ENCODE measurements at places on chromosomes 11 and 22.

GRCh38 chr11:107849790-107850189 is 8.8 kb downstream of the SLC35F2 start:
- peak; percentile 35 for DNase-seq

DNA sequence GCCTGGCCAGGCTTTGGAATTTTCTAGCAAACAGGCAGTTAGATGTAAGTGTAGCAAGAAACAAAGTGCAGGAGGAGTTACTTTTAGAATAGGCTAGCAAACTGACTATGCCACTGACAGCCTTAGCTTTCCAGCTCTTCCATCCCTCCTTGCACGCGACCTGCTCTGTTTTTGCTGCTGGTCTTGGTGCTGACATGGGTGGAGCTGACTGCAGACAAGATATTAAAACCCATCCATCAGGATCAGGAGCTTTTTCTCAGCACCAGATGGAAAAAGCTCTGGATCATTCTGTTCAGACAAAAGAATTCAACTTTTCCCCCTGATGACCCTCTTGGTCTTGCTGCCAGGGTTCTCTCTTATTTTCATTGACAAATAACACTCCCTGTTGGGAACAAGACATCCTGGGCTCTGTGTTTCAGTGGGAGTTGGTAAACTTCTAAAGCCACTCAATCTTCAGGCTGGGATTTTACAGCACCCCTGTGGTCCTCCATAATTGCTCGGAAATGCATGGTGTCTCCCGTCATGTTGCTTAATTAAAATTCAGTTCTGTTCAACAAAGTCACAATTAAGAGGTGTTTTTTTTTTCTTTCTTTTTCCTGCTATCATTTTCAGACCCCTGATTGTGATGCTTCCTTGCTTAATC is 240.0 kb upstream of the LARGE1 start:
- no peak for DNase-seq

GRCh38 chr11:47589977-47590861 is 3.7 kb downstream of the FAM180B start:
- DNase-seq: no peak

GRCh38 chr22:36166518-36167220 is 6.1 kb upstream of the APOL3 start:
- no peak for DNase-seq

DNA sequence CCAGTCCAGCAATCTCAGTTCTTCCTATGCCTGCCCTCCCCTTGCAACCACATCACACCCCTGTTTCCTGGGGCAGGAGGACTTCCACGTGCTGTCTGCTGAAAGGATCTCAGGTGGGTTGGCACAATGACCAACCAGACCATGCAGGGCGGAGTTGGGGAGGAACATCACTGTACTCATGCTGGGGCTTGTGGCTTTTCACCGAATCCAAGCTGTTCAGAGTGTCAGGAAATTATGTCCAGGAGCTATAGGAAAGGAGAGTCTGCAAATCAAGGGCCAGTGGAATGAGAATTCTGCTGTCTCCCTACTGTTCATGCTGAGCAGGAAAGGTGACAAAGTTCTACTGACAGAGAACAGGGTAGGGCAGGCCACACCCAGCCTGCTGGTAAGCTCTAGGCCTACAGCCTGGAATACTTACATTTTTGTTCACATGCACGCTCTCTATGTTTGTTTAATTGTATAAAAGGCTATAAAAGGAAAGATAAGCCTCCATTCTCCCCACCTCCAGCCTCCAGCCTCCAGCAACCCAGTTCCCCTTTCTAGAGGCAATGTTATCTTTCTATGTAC is 1.7 kb upstream of the PLAAT2 start:
- DNase-seq: peak; percentile 88

- DNase-seq: no peak
These were observed 27.9 kb downstream of the SLC25A17 start for GRCh38 chr22:40791241-40791640.

- peak; percentile 95 for DNase-seq
These were observed 1.2 kb downstream of the MAJIN start for GRCh38 chr11:64970731-64971151.

DNA sequence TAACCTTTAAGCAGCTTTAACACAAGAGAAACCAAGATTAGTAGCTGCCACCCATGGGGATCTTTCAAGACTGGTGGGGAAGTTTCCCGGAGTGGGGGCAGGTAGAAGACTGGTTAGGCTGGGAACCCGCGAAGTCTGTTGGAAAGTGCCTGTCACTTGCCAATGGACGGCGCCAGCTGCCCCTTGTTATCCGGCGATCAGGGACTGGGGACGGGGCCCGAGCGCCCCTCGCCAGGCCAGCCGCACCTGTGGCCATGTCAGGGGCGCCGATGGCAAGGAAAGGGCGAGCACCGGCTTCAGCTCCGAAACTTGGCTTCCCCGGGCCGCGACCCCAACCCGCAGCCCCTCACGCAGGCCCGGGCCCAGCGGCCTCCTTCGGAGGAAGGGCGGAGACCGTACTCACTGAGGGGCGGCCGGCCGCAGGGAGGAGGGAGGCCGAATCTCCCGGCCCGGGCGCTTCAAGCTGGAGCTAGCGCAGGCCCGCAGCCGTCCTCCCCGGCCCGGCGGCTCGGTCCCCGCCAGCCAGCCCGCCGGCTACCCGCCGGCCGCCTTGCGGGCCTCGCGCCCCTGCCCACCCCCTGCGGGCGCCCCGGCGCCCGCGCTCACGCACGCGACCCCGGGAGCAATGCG is 539 bp downstream of the EIF4ENIF1 start:
- peak; percentile 4 for DNase-seq

GRCh38 chr22:39114112-39114511 is 17.1 kb downstream of the APOBEC3H start:
- DNase-seq: no peak

GRCh38 chr11:127109796-127110480 is 109.4 kb upstream of the KIRREL3 start:
- no peak for DNase-seq

GRCh38 chr22:39662686-39663052 is 92.1 kb downstream of the CACNA1I start:
- no peak for DNase-seq

- DNase-seq: peak; percentile 76
These were observed 3.0 kb downstream of the ADAMTS15 start for GRCh38 chr11:130451231-130452019.

DNA sequence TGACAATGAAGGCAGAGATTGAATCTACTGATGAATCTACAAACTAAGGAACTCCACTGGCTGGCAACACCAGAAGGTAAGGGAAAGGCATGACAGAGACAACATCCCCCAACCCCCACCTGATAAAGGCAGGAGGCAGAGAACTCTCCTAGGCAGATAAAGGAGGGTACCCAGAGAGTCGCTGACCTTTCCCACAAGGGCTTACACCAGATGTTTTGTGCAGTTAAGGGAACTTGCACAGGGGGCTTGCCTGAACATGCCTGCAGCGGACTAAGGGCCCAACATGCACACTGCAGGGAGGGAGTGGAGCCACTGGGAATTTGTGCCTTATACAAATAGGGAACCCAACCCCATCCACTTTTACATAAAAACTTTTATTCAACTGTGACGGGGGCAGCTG is 1996.9 kb upstream of the RAG2 start:
- DNase-seq: no peak

- DNase-seq: no peak
These were observed 13.3 kb downstream of the RTN3 start for GRCh38 chr11:63694596-63694995.

- no peak for DNase-seq
These were observed 96.2 kb upstream of the SYT13 start for GRCh38 chr11:45382133-45382878.

GRCh38 chr11:532986-533585 is 2.3 kb downstream of the HRAS start:
- no peak for DNase-seq

DNA sequence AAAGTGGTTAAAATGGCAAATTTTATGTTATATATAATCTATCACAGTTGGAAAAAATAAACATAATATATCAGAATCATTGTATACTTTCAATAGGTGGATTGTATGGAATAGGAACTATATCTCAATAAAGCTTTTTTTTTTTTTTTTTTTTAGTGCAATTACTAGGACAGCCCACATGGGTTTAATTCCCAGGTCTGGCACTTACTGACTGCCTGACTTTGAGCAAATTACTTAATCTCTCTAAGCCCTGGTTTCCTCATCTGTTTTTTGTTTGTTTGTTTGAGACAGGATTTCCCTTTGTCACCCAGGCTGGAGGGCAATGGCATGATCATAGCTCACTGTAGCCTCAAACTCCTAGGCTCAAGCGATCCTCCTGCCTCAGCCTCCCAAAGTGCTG is 26.1 kb upstream of the BAIAP2L2 start:
- DNase-seq: no peak

DNA sequence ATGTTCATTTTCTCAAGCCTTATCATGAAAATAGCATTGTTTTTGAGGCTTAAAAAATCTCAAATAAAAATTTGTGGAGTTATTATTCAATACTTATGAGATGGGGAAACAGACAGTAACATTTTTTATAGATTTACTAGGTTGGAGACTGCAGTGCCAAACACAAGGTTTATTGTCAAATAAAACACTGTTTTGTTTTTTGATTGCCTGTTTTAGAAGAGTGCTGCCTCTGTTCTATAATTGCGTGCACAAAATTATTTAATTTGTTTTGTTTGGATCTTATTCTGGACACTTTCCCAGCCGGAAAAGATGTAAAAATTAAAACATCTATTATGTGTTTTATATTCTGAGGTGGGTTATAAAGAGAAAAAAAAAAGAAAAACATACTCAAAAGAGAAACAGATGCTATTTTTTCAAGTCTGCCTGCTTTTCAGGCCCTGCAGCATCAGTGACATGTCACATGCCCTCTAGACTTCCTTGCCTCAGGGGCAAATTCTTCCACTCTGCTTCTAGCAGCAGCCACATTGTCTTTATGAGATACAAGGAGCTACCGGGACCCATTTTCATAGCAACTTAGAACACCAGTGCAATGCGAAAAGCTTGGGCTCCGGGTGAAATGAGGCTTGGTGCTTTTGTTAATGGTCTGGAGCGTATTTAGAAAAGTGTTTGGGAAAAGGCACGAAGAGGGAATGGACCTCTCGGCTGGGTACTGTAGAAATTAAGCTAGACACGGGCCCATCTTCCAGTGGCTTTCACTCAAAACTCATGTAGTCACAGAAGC is 77.5 kb downstream of the EFCAB6 start:
- no peak for DNase-seq

- DNase-seq: no peak
These were observed 8.0 kb upstream of the COMT start for GRCh38 chr22:19933341-19934241.

- peak; percentile 7 for DNase-seq
These were observed 37.9 kb downstream of the TTC17 start for GRCh38 chr11:43396617-43397016.

GRCh38 chr22:50010676-50011446 is 1.7 kb downstream of the IL17REL start:
- no peak for DNase-seq

GRCh38 chr22:48653306-48653705 is 1174.4 kb downstream of the BRD1 start:
- DNase-seq: no peak

GRCh38 chr22:20206709-20207215 is 55.9 kb upstream of the CCDC188 start:
- no peak for DNase-seq

GRCh38 chr11:120431633-120432032 is 79.9 kb upstream of the GRIK4 start:
- peak; percentile 48 for DNase-seq

- DNase-seq: no peak
These were observed 27.0 kb downstream of the AP2A2 start for GRCh38 chr11:952406-953385.

DNA sequence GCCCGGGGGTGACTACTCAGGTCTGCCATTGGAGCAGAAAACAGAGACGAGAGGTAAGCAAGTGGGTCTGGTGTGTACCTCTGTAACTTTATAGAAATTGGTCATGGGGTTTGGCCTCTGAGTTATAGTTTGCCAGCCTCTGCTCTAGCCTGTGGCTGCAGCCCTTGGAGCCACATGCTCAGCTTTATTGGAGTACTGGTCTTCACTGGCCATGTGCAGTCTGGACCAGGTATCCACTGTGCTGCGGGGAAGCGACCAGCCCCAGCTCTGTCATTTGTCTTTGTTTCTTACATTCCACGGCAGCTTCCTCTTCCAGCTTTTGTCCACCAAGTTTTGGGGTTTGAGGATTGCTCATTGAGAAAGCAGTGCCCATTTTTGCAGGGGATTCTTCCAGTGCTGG is 453.4 kb downstream of the TBC1D22A start:
- no peak for DNase-seq

DNA sequence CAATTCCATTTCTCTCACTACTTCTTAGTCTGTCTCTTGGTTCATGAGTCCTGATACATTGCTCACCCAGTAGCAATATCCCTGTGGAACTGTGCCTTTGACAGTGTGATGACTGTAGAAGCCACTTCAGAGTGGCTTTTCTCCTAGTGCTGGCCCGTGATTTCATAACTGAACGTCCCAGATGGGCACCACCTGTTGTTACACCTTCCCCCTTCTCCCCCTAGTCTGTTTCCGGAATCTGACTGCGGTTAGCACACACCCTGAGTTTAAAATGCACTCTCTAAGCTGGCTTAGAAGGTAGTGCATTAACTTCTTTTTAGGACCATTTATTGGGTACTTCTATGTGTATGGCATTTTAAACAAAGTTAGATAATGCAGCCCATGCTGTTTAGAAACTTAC is 83.0 kb downstream of the ALX4 start:
- no peak for DNase-seq

GRCh38 chr11:64620381-64620971 is 29.5 kb downstream of the SLC22A12 start:
- DNase-seq: no peak
